Stimulated activated CD8-positive, alpha-beta memory T cell treated with anti-CD3 and anti-CD28 coated beads, Interleukin-15, amount 100 ng/mL, for 4 hours (primary cell): ENCODE measurements at places on chromosomes 3 and 15.

- DNase-seq = no peak
These were observed 51.8 kb upstream of the CDAN1 start for GRCh38 chr15:42788725-42789124.

DNA sequence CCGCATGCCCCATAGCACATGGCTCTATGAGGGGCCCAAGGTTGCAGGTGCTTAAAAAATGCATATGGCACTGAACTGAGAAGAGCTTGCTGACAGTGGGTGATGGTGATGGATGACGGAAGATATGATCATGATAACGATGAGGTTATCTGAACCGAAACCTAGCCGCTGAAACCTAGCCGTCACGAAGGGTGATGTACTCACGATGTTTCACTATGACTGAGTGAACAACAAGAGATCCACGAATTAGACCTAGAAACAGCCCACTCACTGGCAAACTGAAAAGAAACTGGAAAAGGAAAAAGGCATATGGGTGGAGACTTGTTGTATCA lies 57.6 kb upstream of the BCL6 start:
- peak; percentile 52 for DNase-seq

DNA sequence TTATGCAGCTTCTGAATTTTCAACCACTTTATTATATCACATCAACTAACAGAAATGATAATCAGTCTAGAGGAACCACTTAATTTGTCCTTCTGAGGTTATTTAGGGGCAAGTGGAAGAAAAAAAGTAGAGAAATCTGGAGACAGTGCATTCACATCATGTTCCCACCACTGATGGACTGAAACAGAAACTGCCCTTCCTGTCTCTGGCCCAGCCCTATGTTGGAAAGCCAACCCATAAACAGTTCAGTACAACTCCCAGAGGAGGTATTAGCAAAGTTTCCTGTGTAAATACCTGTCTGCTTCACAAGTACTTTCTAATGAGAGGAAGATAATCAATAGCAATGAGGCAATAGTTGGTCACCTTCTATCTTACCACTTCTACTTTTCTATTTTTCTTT lies 205.8 kb downstream of the SSR3 start:
- DNase-seq = no peak

- no peak for DNase-seq
These were observed 197.3 kb upstream of the IL12A start for GRCh38 chr3:159791336-159791735.

DNA sequence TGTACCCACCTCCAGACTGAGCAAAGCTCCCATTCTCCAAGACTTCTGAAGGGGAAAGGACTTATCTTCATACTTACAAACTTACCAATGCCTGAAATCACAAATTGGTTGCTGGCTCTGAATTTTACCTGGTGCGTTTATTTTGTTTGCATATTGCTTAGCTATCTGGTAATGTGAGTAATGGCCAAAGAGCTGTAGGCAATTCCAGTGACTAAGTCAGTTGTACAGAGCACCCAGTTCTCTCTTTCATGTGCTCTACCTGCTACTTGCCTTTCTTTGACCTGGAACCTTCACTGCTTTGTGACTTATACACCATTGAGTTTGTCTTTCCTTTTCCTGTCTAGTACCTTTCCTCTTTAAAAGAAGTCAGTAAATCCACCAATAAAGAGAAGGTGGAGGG lies 755.9 kb upstream of the LMCD1 start:
- no peak for DNase-seq
